ENCODE measurements at places on chromosomes 12 and 14. TPM values are rescaled to one million over a fixed set of nuclear protein-coding genes. Genes with fewer than 3 reads are reported as not detected.

NR1H4 gene
- not detected for total RNA-seq

DNA sequence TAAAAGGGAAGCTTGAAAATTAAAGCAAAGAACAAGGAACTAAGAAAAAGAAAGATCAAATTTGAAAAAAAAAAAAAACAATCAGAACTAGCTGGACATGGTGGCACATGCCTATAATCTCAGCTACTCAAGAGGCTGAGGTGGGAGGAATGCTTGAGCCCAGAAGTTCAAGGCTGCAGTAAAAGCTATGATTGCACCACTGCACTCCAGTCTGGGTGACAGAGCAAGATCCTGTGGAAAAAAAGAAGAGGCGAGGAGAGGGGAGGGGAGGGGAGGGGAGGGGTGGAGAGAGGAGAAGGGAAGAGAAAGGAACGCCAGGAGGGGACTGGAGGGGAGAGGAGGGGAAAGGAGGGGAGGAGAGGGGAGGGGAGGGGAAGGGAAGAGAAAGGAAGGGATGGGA, 43.0 kb downstream of the EEA1 start:
- no peak for DNase-seq

MYF5 gene
- not detected for total RNA-seq

KCNK13 gene
- total RNA-seq: not detected

GRCh38 chr12:108309674-108310312, 29.3 kb downstream of the CMKLR1 start:
- DNase-seq: no peak

KRT82 gene
- not detected for total RNA-seq

- DNase-seq: no peak
These were observed 771.7 kb upstream of the TMEM132C start for GRCh38 chr12:127494961-127495915.

PTHLH gene
- total RNA-seq: not detected

TMCC3 gene
- total RNA-seq: not detected

DNA sequence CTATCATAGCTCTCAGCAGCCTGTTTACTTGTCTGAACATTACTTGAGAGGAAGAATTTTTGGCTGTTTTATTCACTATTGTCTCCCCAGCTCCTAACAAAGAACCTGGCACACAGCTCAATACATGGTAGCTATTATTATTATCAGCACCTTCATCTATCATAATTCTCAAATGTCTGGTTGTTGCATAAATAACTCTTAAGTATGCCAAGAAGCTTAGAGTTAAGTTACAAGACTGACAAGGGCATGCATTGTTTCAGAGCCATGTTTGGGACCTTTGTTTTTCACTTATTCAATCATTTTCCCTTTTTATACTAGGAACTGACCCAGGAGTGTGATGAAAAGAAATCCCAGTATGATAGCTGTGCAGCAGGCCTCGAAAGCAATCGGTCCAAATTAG, 77.5 kb upstream of the ATP2A2 start:
- no peak for DNase-seq

GRCh38 chr14:21978184-21978998, 304.8 kb upstream of the OR4E1 start:
- peak; percentile 64 for DNase-seq

OR6C3 gene
- not detected for total RNA-seq

RNASE1 gene
- not detected for total RNA-seq

DNA sequence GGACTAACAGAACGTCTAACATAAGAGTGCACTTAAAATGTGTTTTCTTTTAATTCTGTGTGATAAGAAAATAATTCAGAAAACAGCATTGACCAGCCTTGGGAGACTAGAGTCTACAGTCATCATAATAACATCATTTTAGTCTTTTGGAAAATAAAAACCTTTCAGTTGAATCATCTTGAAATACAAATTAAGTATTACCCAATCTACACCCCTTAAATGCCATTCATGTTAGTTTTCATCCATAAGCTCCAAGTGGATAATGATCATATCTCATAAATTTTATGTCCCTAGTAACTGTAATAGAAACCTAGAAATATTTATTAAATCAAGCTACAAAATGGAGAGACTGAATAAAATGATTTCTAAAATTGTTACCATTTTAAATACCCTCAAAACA, 32.4 kb downstream of the EPS8 start:
- no peak for DNase-seq

COCH gene
- total RNA-seq: 1.4 TPM

GRCh38 chr14:22380571-22381407, 208.2 kb downstream of the DAD1 start:
- DNase-seq: no peak

PPP1R36 gene
- not detected for total RNA-seq

SMCO2 gene
- not detected for total RNA-seq

DNA sequence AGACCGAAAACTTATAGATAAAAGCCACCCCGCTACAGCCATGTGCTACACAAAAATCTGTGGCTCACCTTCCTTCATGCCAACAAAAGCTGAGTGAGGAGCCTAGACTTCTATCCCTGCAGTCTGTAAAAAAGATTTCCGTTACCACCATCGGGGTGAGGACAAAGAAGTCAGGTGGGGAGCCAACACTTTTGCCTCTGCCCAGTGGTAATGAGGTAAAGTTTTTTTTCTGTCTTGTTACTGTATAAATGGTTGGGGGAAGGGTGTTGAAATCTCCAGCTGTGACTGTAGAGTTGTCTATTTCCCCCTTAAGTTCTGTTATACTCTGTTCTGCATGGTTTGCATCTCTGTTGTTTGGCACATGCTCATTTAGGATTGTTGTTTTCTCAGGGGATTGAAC, 707.8 kb downstream of the FLRT2 start:
- no peak for DNase-seq

- no peak for DNase-seq
These were observed 20.4 kb upstream of the TTC7B start for GRCh38 chr14:90836692-90837063.
